ENCODE measurements at places on chromosomes 16 and 17.

DNA sequence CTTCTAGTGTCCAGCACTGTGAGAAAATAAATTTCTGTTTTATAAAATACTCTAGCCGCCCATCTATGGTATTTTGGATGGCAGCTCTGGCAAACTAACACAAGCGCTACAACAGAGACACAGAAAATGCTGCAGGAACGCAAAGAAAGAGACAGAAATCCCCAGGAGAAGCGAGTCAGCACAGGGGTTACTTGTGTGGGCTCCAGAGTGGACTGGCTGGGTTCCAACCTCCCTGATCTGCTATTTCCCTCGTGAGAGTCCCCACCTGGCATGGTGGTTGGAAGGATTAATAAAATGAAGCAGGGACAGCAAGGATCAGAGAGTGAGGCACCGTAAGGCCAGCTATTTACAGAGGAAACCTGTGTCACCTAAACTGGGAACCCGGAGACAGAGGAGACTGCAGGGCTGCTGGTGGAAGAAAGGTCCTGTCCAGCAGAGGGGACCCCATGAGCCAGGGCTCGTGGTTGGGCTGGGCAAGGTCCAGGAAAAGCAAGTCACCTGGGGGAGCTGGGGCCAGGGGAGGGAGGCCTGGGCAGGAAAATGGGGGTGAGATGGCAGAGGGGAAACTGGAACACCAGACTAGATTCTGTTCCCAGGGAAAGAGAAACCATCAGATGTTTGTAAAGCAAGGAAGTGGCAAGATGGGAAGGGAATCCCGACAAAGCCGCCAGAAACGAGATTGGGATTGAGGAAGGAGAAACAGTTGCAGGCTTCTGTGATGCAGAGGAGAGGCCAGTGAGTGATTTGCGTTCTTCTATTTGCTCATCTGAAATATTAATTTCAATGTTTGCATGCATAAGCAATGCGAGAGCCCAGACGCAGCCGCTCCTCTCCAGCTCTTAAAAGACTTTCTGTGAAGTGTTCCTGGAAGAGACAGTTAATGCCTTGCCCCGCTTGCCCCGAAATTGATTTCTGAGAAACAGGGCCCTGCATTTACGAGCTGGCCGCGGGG is 63.0 kb upstream of the TEKT3 start:
- DNase-seq: no peak

DNA sequence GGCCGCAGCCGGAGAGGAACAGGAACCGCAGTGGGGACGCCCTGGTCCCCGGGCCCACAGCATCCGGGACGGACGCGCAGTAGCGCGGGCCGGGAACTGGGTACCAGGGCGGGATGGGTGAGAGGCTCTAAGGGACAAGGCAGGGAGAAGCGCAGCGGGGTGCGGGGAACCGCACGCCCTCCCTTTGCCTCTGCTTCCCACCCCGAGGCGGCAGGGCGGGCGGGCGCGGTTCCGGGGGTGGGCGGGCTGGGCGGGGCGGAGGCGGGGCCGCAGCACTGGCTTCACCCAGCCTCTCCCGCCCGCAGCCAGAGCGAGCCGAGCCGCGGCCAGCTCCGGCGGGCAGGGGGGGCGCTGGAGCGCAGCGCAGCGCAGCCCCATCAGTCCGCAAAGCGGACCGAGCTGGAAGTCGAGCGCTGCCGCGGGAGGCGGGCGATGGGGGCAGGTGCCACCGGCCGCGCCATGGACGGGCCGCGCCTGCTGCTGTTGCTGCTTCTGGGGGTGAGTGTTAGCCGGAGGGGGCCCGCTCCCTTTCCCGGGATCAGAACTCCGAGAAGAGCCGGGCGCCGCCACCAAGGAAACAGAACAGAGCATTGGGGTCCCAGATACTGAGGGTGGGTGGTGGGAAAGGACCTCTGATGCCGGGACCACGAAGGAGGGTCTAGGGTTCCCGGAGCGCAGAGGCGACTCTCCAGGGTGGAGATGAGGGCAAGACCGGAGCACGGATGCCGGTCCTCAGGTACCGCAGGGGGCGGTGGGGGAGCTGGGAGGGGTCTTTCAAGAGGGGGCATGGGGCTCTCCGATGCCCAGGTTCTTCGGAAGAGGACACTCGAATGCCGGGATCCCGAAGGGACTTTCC is at the start of gene NGFR:
TSS of gene NGFR (plus strand) at position 308 of the 856 bp plus-strand sequence. CDS start at position 433, 125 bp downstream.
- DNase-seq: no peak

GRCh38 chr17:79155701-79156100 is 81.1 kb downstream of the ENGASE start:
- DNase-seq: no peak

- no peak for DNase-seq
Measured at GRCh38 chr17:56142781-56143180, 10.5 kb upstream of the ANKFN1 start.

DNA sequence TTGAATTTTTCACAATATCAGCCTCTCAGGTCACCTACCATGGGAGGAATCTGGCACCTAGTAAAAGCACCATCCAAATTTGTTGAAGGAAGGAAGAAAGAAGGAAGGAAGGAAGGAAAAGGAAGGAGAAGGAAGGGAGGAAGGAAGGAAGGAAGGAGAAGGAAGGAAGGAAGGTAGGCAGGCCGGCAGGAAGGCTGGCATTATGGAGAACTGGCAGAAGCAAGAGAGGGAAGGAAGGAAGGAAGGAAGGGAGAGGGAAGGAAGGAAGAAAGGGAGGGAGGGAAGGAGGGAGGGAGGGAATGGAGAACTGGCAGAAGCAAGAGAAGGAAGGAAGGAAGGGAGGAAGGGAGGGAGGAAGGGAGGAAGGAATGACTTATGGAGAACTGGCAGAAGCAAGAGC is 24.3 kb downstream of the WSCD1 start:
- DNase-seq: no peak

GRCh38 chr17:49409066-49409465 is 5.6 kb downstream of the PHB1 start:
- no peak for DNase-seq

DNA sequence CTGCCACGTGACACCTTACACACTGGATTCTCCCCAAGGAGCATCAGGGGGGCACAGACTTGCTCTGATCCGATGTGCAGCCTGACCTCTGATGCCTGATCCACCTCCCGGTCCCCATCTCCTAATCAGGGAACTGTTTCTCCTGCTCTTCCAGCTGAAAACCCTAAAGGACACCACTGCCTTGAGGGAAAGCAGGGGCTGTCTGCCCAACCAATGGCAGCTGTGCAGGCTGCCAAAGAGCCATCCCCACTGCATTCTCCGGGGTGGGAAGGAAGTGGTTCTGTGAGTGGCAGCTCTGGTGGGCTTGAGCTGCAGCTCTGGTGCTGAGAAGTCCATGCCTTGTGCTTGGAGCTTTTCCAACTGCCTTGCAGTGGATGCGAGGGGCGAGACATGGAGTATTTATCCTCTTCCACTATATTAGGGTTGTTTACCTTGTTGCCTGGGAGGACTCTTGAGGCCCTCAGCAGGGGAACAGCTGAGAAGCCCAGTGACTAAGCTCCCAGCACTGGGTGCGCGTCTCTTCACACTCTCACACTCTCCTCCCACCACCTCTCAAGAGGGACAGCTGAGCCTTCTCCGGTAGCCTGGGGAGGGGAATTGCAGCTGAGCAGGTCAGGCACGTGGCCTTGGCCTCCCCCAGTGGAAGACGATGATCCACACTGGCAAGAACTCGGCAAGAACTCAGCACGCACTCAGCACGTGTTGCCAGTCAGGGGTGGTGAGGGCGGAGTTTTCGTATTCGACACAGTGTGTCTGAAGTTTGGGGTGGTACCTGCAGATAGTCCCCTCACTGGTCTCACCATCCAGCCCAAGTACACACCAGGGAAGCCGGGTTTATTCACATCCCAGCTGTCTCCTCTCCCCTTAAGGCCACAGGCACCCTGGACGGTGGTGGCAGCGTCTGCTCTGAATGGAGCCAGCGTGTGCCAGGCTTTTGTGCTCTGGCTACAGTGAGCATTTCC is 21.1 kb upstream of the SPATA32 start:
- no peak for DNase-seq

- no peak for DNase-seq
Measured at GRCh38 chr17:69454051-69454450, 39.6 kb downstream of the MAP2K6 start.

DNA sequence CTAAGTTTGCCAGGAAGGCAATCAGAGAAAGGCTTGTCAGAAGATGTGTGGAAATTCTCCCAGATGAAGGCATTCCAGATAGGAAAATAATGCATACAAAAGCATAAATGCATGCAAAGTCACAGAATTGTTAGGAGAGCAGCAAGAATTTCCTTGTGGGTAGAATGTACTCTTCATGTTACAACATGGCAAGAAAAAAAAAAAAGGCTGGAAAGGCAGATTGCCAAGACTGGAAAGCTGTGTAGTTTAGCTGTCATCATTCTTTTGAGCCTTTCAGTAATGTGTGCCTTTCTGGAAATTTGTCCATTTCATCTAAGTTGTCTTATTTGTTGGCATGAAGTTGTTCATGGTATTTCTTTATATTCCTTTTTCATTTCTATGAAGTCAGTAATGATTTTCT is 71.0 kb upstream of the EFCAB3 start:
- DNase-seq: no peak

DNA sequence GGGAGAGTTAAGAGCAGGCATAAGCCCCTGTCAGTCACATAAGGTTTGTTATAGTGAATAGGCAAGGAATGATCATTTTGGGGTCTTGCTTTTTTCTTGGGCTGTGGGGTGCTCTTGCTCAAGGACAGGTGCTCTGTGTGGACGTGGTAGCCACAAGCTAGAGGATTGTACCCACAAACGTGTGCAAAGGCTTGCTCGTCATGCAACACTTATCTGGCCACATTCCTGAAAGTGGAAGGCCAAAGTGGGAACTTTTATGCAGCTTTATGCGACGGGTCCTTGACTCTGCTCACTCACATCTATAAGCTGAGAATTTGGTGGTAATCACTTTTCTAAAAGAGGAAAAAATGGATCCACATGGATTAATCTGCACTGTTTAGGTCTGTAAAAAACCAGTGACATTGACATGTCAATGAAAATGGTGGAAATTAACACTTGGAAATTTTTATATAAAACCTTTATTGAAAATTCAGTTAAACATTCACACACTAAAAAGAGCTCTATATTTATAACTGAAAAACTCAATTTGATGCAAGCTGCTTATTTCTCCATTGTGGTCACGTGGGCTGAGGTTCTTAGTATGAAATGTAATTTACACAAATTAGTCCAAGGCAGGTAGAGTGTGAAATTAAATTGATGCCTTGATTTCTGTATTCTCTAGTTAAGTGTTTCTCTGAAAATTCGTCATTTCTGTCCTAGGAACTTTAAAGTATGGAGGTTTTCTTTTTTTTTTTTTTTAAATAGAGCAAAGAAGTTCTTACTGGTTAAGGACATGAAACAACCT is 162.3 kb downstream of the MSI2 start:
- no peak for DNase-seq

- no peak for DNase-seq
Measured at GRCh38 chr16:7967996-7968509, 622.3 kb downstream of the TMEM114 start.

DNA sequence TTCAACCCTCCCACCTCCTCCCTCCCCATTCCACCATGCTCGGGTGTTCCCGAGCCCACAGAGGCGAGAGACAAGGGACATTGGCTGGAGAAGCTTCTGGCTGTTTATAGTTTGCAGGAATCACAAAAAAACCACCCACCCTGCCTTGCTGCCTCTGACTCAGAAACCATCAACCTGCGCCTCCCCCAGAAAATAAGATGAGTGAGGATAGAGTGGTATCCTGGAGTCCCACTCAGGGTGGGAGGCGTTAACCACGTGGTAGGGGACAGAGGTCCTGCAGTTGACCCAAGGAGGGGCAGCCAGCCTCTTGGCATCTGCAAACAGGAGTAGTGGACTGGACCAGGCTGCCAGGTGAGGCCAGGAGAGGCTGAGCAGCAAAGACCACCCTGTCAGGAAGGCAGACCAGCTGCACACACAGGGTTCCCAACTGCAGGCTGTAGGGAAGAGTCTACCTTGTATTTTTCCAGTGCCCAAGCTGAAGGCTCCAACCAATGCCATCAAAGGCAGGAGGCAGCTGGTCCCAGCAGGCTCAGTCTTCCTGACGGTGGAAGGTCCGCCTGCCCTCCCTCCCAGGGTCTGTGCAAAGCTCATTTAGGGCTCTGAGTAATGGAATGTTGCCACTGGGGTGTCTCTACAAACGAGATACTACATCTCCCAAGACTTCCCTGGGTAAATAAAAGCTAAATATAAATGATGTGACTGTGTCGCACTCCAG is 201.5 kb upstream of the TNRC6C start:
- DNase-seq: peak; percentile 9

DNA sequence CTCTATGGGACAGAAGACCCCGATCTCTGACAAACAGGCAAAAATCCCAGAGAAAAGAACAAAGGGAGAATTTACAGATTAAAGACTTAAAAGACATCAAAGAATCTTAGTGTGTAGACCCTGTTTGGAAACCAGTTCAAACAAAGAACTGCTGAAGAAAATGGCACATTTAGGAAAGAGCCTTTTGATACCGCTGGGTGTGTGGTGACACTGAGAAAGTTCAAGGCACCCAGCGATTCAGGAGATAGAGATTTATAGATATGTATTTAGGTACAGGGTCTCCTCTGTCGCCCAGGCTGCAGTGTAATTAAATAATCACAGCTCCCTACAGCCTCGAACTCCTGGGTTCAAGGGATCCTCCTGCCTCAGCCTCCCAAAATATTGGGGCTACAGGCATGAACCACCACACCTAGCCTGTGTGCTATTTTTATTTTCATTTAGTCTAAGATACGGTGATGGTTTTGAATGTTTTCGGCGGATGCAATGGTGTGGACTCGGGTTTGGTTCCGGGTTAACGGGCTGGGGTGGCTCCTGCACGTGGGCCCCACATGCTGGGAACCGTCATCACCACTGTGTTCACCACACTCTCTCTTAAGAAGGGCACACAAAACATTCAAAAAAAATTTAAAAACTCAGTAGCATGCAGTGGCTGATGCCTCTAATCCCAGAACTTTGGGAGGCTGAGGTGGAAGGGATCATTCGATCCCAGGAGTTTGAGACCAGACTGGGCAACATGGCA is 114.0 kb downstream of the ZNF778 start:
- DNase-seq: no peak

GRCh38 chr17:34318474-34318873 is 761 bp upstream of the CCL8 start:
- no peak for DNase-seq

- DNase-seq: no peak
Measured at GRCh38 chr17:35666967-35667532, 64.4 kb upstream of the RASL10B start.
